ENCODE measurements at places on chromosomes 3 and 15.

DNA sequence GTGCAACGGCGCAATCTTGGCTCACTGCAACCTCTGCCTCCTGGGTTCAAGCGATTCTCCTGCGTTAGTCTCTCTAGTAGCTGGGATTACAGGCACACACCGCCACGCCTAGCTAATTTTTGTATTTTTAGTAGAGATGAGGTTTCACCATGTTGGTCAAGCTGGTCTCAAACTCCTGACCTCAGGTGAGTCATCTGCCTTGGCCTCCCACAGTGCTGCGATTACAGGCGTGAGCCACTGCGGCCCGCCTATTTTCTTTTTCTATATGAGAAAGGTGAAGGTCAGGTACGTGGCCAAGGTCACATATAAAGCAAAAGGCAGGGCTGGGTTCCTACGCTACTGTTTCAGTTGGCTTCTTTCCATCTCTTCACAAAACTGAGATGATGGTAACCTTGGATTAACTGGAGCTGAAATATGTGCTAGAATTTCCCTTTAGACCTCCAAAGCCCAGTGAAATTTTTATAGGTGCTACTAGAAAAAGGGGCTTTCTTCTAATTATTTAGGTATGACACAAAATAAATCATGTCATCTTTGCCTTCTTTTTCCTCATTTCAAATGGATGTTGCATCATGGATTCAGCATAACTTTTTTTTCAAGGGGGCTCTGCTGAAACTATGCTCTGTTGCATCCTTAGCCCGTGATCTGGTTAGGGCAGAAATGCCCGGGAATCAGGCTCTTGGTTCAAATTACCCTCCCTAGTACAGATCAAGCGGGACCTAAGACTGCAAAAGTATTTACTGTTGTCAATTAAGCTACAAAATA lies 68.5 kb downstream of the MYO1E start:
- DNase-seq: no peak

GRCh38 chr3:141105828-141106628 lies 54.9 kb downstream of the SPSB4 start:
- DNase-seq: peak; percentile 86

- peak; percentile 10 for DNase-seq
These were observed 124.6 kb upstream of the SGO1 start for GRCh38 chr3:20310629-20311028.

DNA sequence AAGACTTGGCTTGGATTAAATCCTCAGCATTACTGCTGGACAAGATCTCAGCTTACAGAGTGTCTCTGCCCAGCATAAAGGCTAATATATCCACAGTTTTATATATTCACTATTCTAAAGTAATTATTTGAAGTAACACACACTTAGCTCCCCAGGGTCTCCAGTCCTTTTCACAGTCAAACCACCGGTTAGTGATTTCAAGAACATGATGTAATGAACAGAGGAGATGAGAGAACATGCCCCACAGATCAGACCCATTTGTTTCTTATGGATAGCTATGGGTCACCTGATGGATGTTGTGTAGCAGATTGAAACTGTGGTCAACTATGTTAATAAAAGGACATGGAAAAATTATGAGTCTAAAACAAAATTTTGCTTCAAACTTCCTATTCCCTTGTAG lies 44.8 kb upstream of the MRPL3 start:
- no peak for DNase-seq

- no peak for DNase-seq
These were observed 130.1 kb upstream of the RARB start for GRCh38 chr3:25297667-25298585.

DNA sequence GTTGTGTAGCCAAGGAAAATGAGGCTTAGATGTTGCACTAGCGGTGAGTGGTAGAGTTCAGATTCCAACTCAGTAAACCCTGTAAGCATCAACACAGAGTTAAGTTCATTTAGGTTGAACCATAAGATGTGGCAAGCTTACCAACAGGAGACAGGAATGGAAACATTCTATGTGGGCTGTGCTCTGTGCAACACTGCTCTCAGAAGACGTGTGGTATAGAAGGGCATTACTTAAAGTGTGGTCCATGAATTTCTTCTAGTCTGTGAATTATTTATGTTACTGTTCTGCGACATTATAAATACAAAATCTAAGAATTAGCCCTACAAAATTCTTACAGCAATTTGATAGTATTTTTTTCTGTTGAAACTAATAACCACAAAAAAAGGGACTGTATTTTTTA lies 213.3 kb downstream of the GRM7 start:
- DNase-seq: no peak

DNA sequence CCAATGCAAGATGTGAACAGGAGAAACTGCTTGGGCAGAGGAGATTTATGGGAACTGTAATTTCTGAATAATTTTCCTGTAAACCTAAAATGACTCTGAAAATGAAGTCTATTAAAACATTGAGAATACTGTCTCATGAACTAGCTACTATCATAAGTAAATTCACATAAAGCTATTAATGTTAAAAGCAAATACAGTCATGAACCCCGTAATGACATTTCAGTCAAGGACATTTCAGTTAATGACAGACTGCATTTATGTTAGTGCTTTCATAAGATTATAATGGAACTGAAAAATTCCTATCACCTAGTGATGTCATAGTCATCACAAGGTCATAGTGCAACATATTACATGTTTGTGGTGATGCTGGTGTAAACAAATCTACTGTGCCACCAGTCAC lies 17.2 kb downstream of the CBLB start:
- no peak for DNase-seq

All from GM23248 (cell line).